ENCODE measurements at places on chromosomes 6 and 20. TPM values are rescaled to one million over a fixed set of nuclear protein-coding genes. Genes with fewer than 3 reads are reported as not detected.

GRCh38 chr6:7479801-7480266 lies 61.6 kb upstream of the DSP start:
- H3K27ac ChIP-seq, result no peak overlapping the region
- no peaks in the 10 kb centered on the region for H3K36me3 ChIP-seq
- H3K27me3 ChIP-seq, result no peaks in the 10 kb centered on the region
- H3K4me3 ChIP-seq, result no peak overlapping the region

Gene CD24
- 1.2 TPM for total RNA-seq

DNA sequence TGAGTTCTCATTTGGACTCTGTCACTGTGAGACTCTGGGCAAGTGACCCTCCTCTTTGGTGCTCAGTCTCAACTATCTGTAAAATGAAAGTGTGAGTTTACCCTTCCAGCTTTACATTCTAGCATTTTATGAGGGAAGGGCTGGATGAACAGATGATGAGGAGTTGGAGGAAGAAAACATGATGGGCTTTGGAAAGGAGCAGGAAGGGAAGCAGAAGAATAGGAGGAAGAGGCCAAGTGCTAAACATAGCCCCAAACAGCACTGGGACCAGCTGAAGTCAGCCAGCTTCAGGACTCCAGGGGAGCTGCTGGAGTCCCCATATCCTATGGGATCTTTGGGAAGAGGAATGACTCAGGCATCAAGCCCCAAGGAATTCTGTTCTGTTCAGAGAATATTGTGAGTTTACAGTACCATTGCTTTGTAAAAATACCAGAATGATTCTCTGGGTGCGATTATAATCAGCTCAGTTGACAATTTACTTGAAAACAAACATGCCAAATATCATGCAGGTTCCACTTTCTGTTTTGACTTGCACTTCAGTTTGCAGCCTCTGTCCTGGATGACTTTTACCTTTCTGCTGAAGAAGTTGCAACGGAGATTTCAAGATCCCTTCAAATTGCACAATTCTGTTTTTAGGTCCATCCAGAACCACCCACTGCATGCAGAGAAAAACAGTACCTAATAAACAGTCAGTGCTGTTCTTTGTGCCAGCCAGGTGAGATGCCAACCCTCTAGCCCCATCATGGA lies 3.2 kb downstream of the CD40 start:
- H3K27ac ChIP-seq, result no peak overlapping the region
- H3K4me3 ChIP-seq, result no peak overlapping the region
- H3K27me3 ChIP-seq, result no peaks in the 10 kb centered on the region
- DNase-seq, result no peak

Gene TOX2
- 0.93 TPM for total RNA-seq

- no peaks in the 10 kb centered on the region for H3K36me3 ChIP-seq
- DNase-seq, result no peak
- no peak overlapping the region for H3K4me3 ChIP-seq
Observed at GRCh38 chr6:135867332-135867731, 15.8 kb downstream of the PDE7B start.

- no peak overlapping the region for H3K27ac ChIP-seq
- no peak for DNase-seq
- H3K4me1 ChIP-seq, result no peaks in the 10 kb centered on the region
- no peaks in the 10 kb centered on the region for H3K27me3 ChIP-seq
- no peaks in the 10 kb centered on the region for H3K36me3 ChIP-seq
- H3K4me3 ChIP-seq, result no peak overlapping the region
Observed at GRCh38 chr6:22575190-22575589, 5.8 kb downstream of the HDGFL1 start.

Gene GJA10
- total RNA-seq, result not detected

- peaks cover 1% of the 10 kb centered on the region for H3K4me1 ChIP-seq
- H3K4me3 ChIP-seq, result no peak overlapping the region
- no peaks in the 10 kb centered on the region for H3K27me3 ChIP-seq
Observed at GRCh38 chr6:158188591-158188990, 20.4 kb downstream of the GTF2H5 start.

- no peaks in the 10 kb centered on the region for H3K27me3 ChIP-seq
- peaks cover 30% of the 10 kb centered on the region for H3K36me3 ChIP-seq
- no peaks in the 10 kb centered on the region for H3K4me1 ChIP-seq
Observed at GRCh38 chr20:35866418-35867202, 87.7 kb downstream of the SCAND1 start.

DNA sequence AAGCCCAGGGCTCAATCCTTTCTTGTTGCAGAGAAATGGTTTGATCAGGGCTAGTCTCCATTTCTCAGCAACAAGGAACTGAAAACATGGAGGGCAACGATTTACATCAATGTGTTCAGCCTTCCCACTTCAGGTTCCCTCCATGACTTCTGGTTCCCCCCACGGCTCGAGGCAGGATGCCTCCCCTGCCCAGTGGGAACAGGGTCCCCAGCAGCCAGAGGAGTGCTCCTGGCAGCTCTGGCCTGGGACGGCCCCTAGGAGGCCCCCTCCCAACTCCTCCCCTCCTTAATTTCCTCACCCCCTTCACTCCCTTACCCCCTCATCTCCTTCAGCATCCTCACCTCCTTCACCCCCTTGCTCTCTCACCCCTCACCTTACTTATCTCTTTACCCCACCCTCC lies 283.8 kb downstream of the CDC5L start:
- no peak for DNase-seq
- no peak overlapping the region for H3K4me3 ChIP-seq
- no peaks in the 10 kb centered on the region for H3K4me1 ChIP-seq
- H3K36me3 ChIP-seq, result no peaks in the 10 kb centered on the region

DNA sequence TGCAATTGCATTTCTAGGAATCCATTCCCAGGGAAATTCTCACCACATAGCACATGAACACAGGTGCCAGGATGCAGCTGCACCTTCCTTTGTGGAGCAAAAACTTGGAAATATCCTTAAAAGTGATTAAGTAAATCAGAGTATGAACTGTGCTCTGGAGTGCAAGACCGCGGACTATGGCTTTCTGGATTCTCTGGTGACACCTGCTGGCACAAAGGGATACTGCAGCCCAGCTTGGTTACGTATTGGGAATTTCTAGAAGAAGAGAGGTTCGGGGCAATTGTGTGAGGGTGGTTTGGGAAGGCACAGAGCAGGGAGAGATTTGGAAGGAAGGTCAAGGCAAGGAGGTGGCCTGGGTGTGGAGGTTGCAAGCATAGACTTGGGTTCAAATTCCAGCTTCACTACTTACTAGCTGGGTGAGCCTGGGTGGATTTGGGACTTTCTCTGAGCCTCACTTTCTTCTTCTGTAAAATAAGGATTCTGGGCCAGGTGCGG lies 15.9 kb upstream of the PEDS1 start:
- DNase-seq, result peak; percentile 90
- no peak overlapping the region for H3K27ac ChIP-seq
- no peak overlapping the region for H3K4me3 ChIP-seq
- no peaks in the 10 kb centered on the region for H3K36me3 ChIP-seq
- H3K4me1 ChIP-seq, result peaks cover 18% of the 10 kb centered on the region

DNA sequence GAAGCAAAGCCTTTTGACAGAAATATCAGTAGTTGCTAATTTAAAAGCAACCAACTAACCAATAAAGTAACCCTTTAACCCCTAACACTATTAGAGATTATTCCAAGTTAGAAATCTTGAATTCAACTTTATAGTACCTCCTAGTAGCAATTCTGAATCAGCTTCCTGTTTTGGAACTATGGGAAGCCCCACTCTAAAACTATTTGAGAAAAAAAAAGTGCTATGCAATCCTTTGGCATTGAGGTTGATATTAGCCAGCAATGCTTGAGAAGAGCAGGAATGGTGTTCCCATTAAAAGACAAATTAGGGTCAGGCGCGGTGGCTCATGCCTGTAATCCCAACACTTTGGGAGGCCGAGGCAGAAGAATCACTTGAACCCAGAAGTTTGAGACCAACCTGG lies 306.2 kb upstream of the ZFP64 start:
- H3K36me3 ChIP-seq, result no peaks in the 10 kb centered on the region
- H3K4me3 ChIP-seq, result no peak overlapping the region
- no peaks in the 10 kb centered on the region for H3K4me1 ChIP-seq

DNA sequence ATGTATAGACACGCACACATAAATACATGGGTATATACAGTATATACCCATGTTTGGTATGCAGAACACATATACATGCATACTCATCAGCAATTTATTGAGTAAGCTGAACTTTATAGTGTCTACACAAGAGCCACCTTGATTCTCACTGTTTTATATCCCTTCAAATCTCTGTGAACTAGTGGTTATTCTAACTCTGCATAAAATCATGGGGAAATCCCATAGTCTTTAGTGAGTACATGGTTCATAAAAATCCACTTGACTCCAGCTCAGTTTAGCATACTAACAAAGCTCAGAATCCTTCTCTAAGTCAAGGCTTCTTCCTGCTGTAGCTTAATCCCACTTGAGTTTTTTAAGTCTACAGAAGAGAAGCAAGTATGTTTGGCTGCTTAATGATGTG lies 104.1 kb downstream of the THEMIS start:
- H3K4me1 ChIP-seq, result peaks cover 1% of the 10 kb centered on the region
- H3K27ac ChIP-seq, result no peak overlapping the region
- DNase-seq, result no peak
- no peaks in the 10 kb centered on the region for H3K36me3 ChIP-seq
- no peaks in the 10 kb centered on the region for H3K27me3 ChIP-seq

- H3K36me3 ChIP-seq, result no peaks in the 10 kb centered on the region
- no peak overlapping the region for H3K27ac ChIP-seq
- no peak overlapping the region for H3K4me3 ChIP-seq
- H3K27me3 ChIP-seq, result peaks cover 18% of the 10 kb centered on the region
Observed at GRCh38 chr6:28747631-28748157, 176.1 kb downstream of the TRIM27 start.

Gene TREM2
- not detected for total RNA-seq

DNA sequence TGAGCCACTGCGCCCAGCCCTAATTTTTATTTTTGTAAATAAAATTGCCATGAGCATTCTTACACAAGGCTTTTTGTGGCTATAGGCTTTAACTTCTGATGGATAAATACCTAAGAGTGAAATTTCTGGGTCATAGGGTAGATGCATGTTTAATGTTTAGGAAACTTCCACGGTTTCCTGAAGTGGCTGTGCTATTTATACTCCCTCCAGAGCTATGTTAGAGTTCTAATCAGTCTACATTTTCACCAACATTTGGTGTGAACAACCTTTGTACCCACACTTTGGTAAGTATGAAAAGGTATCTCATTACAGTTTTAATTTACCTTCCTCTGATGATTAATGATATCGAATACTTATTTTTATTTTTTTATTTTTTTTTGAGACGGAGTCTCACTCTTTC lies 6.1 kb upstream of the MAS1 start:
- H3K4me3 ChIP-seq, result no peak overlapping the region
- no peaks in the 10 kb centered on the region for H3K27me3 ChIP-seq
- DNase-seq, result no peak

All from natural killer cell (primary cell).